ENCODE measurements at places on chromosomes 7 and 10.

DNA sequence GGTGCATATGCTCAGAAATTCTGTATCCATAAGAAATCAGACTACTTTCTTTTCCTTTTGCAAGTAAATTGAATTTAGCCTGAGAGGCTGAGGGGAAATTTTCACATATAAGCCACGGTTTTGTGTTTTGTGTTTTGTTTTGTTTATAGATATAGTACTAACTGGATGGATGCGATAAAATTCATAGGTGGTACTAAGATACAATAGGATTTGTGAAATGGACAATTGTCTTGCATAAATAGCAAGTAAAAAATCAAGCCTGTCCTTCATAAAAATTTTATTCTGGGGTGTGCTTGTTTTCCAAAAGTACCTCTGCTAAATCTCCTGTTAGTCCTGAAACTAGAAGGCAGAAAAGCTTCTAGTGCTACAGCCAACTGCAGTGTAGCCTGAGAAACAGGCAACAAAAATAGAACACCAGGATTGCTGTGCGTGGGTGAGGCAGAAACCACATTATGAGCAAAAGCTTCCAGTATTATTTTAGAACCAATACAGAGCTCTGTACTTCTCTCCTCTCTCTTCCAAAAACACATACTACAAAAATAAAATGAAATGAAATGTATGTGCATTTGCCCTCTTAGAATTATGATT lies 634 bp upstream of the HDAC9 start:
- DNase-seq, result peak; percentile 76

DNA sequence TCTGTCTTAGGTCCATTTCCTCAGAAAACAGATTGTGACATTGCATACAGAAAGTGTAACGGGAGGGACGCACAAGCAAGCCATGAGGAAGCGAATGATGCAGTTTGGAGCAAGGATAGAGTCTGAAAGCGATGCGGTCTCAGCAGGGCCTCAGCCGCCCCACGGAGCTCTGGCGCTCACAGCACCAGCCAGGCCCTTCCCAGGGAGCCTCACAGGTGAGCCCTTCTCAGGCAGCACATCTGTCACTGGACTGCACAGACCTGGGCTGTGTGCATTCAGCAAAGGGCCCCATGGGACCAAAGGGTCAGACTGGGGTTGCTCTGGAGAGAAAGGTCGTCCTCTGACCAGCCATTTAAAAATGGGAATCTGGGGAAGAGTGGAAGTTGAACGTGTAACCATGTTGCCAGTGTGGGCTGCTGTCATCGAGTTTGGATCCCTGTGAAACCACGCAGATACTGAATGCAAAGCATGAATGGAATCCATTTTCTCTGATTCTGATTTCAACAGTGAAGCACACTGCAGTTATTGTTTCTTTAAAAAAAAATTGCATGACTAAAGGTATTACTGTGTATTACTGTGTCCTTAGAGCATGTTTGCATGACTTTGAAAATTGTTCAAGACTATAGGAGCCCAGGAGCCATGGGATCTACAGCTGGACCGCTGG lies 350.0 kb upstream of the AKR1E2 start:
- DNase-seq, result no peak

GRCh38 chr10:122504610-122504950 lies 43.2 kb downstream of the HTRA1 start:
- peak; percentile 96 for DNase-seq

- no peak for DNase-seq
These were observed 66.7 kb upstream of the ZNF32 start for GRCh38 chr10:43715334-43715733.

DNA sequence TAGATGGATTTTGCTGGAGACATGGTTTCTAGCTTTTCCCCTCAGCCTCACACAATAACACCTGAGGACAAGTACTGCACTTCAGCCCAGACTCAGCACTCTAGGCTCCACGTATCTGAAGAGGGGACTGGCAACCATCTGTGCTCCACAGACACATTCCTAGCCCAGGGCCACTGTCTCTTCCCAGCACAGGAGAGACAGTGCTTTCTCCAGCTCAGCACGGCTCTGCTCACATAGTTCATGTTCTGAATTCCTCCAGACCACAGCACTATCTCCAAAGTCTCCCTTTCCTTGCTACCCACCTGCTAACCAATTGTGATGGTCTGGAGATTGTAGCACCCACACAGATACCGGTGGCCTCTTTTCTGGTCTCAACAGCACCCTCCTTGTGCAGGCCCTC lies 114.5 kb downstream of the HTR7 start:
- no peak for DNase-seq

DNA sequence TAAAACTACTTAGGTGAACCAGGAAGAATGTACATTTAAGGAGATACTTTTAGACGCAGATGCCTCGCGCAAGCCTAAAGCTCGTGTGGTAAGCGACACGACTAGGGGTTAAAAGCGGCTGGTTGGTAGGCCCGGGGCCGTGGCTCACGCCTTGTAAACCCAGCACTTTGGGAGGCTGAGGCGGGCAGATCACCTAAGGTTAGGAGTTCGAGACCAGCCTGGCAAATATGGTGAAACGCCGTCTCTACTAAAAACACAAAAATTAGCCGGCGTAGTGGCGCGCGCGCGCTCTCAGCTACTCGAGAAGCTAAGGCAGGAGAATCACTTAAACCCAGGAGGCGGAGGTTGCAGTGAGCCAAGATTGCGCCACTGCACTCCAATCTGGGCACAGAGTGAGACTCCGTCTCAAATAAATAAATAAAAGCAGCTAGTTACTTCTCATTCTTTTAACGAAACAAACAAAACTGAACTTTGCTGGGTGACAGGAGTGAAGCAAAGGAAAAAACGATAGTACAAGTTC lies 879 bp downstream of the NUDT5 start:
- peak; percentile 34 for DNase-seq

DNA sequence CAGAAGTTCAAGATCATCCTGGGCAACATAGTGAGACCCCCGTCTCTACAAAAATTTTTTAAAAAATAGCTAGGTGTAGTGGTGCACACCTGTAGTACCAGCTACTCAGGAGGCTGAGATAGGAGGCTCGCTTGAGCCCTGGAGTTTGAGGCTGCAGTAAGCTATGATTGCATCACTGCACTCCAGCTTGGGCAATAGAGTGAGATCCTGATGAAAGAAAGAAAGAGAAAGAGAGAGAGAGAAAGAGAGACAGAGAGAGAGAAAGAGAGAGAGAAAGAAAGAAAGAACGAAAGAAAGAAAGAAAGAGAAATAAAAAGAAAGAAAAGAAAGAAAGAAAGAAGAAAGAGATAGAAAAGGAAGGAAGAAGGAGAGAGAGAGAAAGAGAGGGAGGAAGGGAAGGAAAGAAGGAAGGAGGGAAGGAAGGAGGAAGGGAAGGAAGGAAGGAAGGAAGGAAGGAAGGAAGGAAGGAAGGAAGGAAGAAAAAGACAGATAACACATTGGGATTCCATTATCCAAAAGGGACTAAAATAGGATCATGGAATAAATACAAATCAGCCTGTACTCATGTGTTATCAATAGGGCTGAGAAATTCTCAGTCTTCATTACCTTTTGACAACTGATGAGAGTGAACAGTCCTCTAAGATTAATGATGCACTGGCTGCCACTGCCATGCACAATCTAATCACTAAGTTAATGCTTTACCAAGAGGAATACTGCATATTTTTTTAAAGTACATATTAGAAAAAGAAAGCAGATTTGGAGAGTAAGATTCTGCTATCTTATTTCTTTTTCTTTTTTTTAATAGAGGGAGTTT lies 35.4 kb upstream of the WAC start:
- no peak for DNase-seq

- DNase-seq, result no peak
These were observed 70.2 kb upstream of the TMEM140 start for GRCh38 chr7:135077642-135078041.
